ENCODE measurements at places on chromosomes 16 and 17. TPM values are rescaled to one million over a fixed set of nuclear protein-coding genes. Genes with fewer than 3 reads are reported as not detected.

GRCh38 chr16:97822-98221, 19.8 kb downstream of the MPG start:
- no peak for DNase-seq

GRCh38 chr16:89602273-89602951, 11.0 kb upstream of the DPEP1 start:
- peak; percentile 45 for DNase-seq

- peak; percentile 86 for DNase-seq
These were observed 34.4 kb downstream of the WWP2 start for GRCh38 chr16:69796285-69797118.

DNA sequence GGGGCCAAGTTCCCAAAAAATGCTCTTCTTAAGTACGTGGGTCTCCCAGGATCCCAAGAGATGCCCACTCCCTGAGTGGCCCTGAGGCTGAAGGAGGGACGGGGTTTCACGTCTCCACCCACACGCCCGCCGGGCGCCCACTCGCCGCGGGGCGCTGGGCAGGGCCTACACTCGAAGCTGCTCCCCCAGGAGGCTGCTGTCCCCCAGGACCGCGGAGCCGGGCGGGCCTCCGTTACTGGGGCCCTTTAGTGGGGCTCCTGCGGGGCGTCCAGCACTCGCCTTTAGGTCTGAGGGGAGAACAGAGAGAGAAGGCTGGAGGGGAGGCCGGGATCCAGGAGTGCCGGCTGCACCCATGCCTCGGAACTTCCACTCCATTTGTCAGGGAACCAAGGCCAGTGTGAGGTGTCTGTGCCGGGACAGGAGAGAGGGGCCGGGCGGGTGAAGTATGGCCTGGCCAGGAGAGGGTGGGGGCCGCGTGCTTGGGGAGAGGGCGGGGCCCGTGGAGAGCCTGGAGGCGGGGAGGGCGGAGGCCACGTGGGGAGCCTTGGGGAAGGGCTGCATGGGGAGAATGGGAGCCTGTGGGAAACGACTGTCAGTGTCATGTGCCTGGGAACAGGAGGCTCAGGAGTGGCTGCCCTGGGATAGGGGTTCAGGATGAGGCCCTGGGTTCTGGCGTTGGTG, 18.8 kb downstream of the NUBP1 start:
- DNase-seq = no peak

Gene ESRP2
- 0.32 TPM for polyA plus RNA-seq

GRCh38 chr17:41551365-41551764, 20.5 kb downstream of the KRT9 start:
- no peak for DNase-seq

Gene SMIM5
- polyA plus RNA-seq = 8.2 TPM

GRCh38 chr16:71767060-71767900, 41.4 kb downstream of the AP1G1 start:
- DNase-seq = no peak

Gene CACNG3
- polyA plus RNA-seq = not detected

Gene KRTAP17-1
- not detected for polyA plus RNA-seq

Gene KRT40
- 10.7 TPM for polyA plus RNA-seq

- DNase-seq = no peak
These were observed 17.4 kb downstream of the CD300LG start for GRCh38 chr17:43864161-43864984.

GRCh38 chr17:77443748-77444260, 303.0 kb downstream of the SEC14L1 start:
- DNase-seq = no peak

DNA sequence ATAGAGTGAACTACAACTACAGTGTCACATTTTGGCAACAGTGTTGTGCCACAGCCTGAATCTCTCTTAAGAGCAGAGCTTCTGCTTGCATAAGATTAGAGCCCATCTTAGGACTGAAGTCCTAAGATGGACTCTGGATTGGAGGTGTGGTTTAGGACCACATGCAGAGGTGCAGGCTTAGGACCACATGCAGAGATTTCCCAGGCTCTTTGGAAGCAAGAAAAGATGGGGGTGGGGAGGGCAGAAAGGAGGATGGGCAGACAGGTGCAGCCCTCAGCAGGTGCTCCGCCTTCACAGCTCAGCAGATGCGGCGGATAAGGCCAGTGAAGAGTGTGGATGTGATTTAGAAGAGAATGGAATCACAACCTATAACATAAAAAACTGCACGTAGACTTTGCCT, 128.7 kb downstream of the TANGO6 start:
- DNase-seq = no peak

GRCh38 chr17:4839965-4840892, 7.1 kb downstream of the MINK1 start:
- no peak for DNase-seq

DNA sequence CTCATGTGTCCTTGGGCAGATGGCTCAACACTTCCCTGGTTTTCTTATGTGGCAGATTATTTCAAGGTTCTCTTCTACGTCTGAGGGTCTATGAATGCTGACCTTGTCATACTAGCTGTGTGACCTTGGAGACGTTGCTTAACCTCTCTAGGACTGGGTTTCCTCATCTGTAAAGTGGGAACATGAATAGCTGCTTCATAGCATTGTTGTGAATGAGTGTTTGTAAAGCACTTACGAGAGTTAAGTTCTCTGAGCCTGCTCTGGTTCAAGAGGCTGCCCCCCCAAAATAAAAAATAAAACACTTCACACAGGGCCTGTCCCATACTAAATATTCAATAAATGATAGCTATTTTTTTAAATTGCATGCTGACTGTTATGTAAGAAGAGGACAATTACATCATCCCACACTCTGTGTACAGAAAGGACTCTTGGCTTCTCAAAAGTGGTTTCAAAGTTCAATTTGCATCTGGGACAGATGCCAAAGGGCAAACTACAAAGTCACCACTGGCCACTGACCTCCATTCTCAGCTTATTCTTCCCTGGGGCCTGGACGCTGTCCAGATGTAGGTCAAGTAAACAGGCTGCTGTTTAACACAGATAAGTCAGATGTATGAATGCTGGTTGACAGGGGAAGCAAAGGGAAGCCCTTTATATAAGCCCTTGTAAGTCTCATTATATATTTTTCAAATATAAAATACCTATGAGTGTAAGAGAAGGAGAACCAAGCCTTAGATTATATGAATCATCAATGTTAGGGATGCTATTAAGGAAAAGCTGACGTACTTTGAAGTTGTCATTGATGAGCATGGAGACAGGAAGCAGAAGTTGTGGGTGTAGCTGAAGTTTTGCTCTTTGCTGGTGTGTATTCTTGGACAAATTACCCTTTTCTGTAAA, 15.4 kb upstream of the NDEL1 start:
- DNase-seq = peak; percentile 18

- DNase-seq = peak; percentile 84
These were observed 10.3 kb upstream of the SAMD14 start for GRCh38 chr17:50139950-50140885.

Gene TAC4
- 2.2 TPM for polyA plus RNA-seq

DNA sequence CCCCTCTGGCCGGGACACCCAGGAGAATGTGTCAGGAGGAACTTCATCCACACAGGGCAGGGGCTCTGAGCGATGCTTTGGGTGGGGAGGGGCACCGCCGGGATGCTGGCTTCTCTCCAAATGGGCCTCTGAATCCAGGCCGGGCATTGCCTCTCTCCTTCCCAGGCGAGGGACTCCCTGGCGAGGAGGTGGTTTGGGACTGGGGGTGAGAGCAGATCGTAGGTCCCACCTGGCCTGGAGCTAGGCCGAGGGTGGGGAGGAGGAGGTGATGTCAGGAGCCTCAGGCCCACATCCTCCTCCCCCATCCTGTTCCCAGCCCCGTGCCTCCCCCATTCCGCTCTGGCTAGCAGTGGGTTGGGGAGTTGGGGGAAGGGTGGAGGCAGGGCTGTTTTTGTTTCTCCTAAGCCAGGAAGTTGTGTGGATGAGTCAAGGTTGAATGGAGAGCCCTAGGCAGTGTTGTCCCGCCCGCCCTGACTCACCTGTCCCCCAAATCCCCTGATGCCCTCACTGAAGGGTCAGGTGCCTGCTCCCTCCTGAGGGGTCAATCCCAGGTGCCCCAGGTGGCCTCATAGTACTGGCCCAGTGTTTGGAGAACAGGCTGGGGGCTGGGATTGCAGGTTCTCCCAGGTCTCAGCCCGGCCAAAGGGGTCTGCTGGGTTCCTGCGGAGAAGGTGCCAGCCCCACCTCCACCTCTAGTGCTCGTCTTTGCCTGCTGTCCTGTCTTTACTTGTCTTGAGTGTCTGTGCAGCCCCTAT, 2.8 kb downstream of the GRB7 start:
- DNase-seq = peak; percentile 35

DNA sequence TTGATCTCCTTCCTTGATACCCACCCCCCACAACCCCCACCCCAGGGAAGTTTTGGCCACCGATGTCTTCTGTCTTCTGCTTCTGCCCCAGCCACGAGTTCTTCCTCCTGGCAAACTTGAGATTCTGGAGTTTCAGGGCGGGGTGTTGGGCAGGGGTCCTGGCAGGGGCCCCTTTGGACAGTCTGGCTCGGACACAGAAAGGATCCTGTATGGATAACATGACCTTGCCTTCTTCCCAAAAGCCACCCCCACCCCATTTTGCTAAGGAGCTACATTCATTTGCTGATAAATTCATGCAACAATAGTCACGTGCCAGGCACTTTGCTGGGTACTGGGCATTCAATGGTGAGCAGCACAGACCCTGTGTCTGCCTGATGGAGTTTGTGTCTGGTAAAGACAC, 5.9 kb upstream of the COL1A1 start:
- DNase-seq = no peak

Gene HOXB8
- polyA plus RNA-seq = 0.29 TPM

Gene JPT1
- 366 TPM for polyA plus RNA-seq

Gene MMP2
- 680 TPM for polyA plus RNA-seq

Gene FAM20A
- 14.3 TPM for polyA plus RNA-seq

DNA sequence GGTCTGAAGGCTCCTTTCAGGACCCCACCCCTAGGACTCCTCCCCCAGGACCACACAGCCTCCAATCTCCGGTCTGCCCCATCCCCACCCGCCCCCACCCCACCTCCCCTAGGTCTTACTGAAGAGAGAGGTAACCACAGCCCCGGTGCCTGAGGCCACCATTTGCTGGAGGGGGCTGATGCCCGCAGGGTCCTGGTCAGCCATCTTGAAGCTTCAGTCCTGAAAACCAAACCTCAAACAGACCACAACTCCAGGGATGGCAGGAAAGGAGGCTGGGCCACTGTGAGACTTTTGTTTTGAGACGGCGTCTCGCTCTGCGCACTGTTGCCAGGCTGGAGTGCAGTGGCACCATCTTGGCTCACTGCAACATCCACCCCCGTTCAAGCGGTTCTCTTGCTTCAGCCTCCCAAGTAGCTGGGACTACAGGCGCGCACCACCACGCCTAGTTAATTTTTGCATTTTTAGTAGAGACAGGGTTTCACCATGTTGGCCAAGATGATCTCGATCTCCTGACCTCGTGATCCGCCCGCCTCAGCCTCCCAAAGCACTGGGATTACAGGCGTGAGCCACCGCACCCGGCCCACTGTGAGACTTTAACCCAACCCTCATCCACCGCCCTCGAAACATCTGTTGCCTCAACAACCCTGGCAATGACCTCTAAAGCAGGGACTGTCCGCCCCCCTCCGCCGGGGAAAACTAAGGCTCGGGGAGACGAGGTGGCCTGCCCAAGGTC, 1.1 kb downstream of the SLC25A39 start:
- no peak for DNase-seq

DNA sequence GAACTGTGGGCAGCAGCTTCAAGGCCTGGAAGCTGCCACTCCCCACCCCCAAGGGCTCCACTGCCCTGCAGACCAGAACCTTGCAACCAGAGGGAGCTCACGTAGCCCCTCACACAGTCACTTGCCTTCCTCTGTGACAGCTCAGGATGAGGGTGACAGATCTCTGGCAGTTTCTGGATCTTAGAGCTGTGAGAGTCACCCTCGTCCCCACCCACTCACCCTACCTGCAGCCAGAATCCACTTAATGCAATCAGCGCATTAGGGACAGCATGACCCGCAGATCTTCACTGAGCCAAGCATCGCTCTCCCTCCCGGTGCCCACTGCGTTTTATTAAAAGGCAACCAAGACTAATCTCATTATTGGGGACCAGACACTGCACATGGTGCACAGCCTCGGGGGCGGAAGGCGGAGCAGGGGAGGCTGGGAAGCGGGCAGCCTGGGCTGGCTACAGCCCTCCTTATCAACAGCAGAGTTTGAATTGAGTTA, 3.5 kb downstream of the CYB561 start:
- no peak for DNase-seq

- no peak for DNase-seq
These were observed 8.2 kb downstream of the CREBBP start for GRCh38 chr16:3872216-3872895.

DNA sequence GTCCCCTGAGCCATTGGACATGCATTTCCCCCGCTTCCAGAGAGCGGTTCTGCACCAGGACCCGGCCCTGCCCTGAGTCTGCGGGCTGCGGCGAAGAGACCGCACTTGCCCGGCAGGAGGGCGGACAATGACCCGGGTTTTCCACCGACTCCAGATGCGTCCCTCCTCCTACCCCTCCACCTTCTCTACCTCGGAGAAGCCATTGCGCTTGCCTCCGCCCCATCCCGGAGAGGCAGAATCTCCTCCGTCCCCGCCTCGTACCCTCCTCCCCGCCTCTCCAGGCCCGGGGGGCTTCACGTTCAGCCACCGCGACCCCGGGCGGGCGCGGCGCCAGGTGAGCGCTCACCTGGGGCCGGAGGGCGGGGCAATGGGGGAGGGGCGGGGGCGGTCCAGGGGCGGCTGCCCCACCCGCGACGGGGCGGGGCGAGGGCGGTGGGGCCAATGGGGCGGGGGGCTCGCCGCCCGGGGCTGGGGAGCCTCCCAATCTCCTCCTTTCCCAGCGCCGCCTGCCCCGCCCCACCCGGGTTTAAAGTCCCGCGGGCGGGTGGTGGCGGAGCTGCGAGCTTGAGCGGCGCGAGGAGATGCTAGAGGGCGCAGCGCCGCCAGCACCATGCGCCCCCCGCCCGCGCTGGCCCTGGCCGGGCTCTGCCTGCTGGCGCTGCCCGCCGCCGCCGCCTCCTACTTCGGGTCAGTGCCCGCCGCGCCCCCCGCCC, at the start of gene WNT9B:
Gene WNT9B (plus strand): TSS at position 555 of the 713 bp plus-strand sequence. CDS start 56 bp downstream, at position 611.
- no peak for DNase-seq

DNA sequence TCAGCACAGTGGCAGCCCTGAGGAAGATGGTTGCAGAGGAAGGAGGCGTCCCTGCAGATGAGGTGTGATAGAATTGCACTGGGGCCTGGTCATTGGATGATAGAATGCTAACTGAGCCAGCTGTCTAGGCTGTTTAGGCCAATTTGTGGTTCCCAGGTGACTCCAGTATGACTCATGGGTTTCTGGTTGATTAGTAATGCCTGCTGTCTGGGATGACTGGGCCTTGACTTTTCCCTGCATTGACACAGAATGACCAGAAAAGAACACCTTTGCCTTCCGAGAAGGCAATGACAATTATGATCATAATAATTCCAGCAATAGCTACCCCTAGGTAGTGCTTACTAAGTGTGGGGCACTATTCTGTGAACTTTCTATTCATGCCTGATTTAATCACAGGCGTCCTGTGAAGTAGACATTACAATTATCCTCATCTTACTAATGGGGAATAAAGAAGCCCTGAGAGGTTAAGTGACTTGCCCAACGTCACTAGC, 31.5 kb downstream of the USP43 start:
- no peak for DNase-seq
